ENCODE measurements at places on chromosomes 2 and 18.

DNA sequence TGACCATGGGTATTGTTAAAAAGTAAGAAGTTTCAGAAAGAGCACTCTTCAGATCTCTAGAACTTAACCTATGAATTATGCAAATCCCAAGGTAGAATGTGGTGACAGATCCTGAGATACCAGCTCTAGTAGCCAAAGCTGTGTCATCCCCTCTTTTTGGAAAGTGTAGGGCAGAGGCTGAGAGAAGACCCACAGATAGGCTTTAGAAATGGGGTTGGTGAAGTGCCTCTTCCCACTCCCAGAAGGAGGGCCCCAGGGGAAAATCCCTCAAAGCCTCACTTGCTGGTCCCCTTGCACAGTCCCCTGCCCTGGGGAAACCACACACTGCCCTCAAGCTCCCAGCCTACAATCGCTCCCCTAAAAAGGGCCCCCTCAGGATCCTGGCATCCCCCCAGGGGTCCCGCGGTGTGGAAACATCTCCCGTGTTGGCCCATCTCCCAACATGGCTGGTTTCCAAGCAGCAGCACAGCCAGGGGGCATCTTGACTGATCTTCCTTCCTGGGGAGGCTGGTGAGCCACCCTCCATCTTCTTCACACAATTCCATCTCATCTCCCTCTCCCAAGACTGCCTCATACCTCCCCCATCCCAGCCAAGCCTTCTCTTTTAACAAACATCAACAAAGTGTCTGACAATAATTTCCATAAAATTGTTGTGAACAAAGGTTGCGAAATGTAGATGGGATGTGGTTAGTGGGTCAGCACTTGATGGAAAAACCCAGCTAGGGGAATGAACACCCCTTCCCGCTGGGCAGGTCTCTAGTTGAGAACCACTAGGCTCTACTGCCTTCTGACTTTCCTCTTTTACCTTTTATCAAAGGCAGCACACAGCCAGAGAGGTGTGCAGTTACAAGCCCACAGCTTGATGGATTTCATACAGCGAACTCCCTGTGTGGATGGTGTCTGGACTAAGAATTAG is 25.1 kb downstream of the MAL start:
- no peak for DNase-seq
- H3K4me3 ChIP-seq: no peak overlapping the region
- H3K27ac ChIP-seq: no peak overlapping the region
- H3K27me3 ChIP-seq: no peaks in the 10 kb centered on the region
- H3K36me3 ChIP-seq: no peaks in the 10 kb centered on the region

GRCh38 chr2:21183306-21183705 is 59.5 kb downstream of the TDRD15 start:
- H3K4me1 ChIP-seq: no peaks in the 10 kb centered on the region
- H3K36me3 ChIP-seq: no peaks in the 10 kb centered on the region
- DNase-seq: no peak

GRCh38 chr2:161955211-161955610 is 118.8 kb downstream of the DPP4 start:
- no peak overlapping the region for H3K27ac ChIP-seq
- H3K4me1 ChIP-seq: no peaks in the 10 kb centered on the region
- no peak for DNase-seq
- H3K4me3 ChIP-seq: no peak overlapping the region
- H3K27me3 ChIP-seq: no peaks in the 10 kb centered on the region

DNA sequence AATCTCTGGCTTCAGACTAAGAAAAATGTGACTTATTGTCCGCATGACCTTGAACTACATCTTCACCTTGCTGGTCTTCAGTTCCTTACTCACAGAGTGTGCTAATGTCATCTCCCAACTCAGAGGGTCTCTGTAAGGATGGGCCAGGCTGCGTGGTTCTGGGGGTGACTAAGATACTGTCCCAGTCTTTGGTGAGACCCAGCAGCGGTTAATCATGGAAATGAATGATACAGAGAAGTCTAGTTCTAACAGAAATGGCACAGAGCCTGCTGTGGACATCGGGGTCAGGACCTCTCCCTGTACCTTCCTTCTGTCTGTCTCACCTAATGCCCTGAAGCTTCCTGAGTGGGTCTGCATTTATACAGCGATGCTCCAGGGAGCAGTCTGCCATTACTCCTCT is 662.7 kb upstream of the HS6ST1 start:
- H3K27ac ChIP-seq: no peak overlapping the region
- no peak for DNase-seq
- H3K4me3 ChIP-seq: no peak overlapping the region
- H3K4me1 ChIP-seq: no peaks in the 10 kb centered on the region

DNA sequence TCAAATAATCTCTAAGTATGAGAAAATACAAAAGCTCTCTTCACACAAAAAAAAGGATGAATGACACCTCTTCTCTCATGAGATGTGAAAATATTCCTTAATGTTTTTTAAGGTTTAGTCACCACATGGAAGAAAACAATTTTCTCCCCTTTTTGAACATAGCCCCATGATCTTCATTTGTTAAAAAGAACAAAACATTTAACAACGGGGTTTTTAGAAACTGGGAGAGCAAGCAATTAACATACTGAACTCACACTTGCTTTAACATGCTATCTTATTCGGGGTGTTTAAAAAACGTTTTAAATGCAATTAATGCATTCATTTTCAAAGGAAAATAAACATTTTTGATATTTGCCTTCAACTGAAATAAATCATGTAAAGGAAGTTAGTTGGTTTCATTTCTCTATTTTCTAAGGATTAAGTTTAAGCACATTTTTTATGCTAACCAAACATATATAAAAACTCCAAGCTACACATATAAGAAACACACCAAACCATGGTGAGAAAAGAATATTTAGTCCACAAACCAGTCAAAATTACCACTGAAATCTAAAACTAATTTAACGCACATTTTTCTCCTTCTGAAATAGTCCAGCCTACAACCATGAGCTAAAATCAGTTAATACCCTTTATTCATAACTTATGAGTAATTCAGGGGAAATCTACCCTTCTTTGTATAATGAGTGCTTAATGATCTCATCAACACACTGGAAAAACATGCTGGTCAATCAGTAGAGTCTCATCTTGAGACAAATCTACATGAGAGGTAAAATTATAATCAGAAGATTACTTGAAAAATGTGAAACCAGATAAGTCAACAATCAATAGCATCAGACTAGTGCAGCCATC is 8.2 kb downstream of the FBXO11 start:
- H3K27me3 ChIP-seq: no peaks in the 10 kb centered on the region
- peaks cover 8% of the 10 kb centered on the region for H3K36me3 ChIP-seq
- H3K27ac ChIP-seq: no peak overlapping the region
